ENCODE measurements at places on chromosomes 3 and 15. TPM values are rescaled to one million over a fixed set of nuclear protein-coding genes. Genes with fewer than 3 reads are reported as not detected.

DNA sequence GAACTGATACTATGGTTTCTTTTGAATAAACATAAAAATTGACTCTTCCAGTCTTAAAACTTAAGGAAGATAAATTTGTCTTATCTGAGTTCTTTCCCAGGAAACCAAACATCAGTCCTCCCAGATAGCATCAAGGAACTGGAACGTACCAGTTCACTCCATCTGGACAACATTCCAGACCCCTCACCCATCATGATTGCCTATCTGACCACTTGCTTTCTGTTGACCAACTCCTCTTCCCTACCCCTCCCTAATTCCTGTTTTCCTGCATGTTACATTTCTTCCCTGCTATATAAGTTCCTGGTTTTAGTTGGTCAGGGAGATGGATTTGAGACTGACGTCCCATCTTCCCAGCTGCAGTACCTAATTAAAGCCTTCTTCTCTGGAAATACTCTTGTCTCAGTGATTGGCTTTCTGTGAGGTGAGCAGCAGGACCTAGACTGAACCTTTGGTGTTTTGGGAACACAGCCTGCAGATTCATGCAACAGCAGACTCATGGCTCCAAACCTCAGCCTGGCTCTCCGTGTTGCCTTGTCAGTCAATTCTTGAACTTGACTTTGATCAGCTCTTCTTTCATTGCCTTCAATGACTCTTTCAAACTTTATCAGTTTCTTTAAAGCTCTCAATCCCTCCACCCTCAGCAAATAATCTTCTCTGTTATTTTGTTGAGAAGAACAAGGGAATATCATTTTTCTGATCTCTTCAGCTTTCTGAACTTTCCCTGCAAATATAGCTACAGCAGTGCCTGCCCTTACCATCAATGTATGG lies 123.6 kb downstream of the RPL22L1 start:
- DNase-seq = no peak

DNA sequence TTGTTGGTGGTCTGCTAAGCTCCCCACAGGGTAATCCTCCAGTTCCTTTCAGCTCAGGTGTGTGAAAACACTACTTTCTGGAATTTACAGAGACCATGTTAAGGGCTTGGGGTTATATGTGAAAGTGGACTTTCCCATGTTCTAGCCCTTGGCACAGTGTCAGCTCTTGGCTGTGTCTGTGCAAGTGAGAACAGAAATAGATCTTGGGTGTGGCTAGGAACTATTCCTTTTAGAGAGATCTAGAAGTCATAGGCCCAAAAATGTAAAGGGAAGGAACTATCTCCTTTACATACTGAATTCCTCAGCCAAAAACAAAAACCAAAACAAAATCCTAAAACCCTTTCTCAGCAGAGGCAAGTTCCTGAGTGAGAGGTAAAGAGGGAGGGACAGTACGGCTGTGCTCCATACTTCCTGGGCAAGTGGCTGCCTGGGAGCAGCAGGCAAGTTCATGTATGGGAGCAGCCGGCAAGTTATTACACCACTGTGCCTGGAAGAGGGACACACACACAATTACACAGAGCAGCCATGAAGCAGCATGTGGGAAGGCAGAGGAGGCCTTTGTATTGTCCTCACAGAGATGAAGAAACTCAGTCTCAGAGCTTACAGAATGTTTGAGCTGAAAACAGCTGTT lies 19.9 kb upstream of the C3orf62 start:
- DNase-seq = no peak

- DNase-seq = no peak
These were observed 25.6 kb downstream of the FEM1B start for GRCh38 chr15:68303134-68303533.

The BNC1 gene
- not detected for total RNA-seq

- no peak for DNase-seq
These were observed 75.6 kb downstream of the TUSC7 start for GRCh38 chr3:116785226-116785625.
